ENCODE measurements at places on chromosomes 3 and 15.

DNA sequence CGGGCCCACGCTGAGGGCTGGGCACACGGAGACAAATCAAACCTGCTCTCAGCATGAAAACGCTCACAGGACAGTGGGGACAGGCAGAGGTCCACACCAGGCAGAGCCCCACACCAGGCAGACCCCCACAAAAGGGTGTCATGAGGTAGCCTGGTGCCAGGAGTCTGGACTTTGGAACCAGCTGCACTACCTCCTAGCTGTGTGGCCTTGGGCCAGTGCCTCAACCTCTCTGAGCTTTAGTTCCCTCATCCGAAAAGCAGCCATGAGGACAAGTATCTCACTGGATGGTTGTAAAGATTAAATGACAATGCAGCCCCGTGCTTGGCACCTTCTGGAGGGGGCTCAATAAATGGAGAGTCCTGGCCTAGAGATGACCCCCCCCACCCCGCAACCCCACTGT, 16.5 kb upstream of the CRABP1 start:
- no peak for DNase-seq

GRCh38 chr3:69817988-69818387, 78.7 kb downstream of the MITF start:
- DNase-seq: no peak

DNA sequence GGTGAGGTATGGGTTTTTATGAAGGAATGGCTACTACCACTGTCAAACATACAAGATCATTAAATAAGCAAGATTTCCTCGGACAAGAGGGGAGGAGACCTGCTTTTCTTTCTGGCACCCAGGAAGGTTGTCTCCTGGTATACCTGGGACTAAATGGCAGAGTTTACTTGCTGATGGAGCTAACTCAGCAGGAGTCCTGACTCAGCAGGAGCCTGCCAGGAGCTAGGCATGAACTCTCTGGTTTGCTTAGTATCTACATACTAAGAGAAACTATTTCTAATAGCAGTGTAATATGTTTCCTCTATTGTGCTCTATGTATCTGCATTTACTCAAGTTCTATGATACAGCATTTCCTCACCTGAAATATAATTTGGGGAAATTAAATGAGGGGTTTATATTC, 404.2 kb downstream of the RSL24D1 start:
- DNase-seq: no peak

DNA sequence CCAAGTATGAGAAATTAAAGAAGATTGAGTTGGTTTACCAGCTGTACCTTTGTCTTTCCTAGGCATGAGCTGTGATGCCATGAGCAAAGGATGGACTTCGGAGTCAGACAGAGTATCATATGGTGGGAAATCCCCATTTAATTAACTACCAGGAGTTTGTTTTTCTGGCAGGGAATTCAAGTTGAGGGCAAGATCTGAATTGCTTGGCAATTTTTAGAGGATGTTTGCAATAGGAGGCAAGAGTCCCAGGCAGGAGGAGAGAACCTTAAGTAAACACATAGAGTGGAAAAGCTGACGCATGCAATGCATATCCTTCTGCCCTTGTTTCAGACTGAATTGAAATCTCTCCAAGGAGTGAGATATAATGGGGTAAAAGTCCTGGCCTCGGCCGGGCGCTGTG, 569.7 kb upstream of the MDFIC2 start:
- DNase-seq: no peak

GRCh38 chr3:70176224-70176623, 136.2 kb downstream of the MDFIC2 start:
- DNase-seq: no peak

DNA sequence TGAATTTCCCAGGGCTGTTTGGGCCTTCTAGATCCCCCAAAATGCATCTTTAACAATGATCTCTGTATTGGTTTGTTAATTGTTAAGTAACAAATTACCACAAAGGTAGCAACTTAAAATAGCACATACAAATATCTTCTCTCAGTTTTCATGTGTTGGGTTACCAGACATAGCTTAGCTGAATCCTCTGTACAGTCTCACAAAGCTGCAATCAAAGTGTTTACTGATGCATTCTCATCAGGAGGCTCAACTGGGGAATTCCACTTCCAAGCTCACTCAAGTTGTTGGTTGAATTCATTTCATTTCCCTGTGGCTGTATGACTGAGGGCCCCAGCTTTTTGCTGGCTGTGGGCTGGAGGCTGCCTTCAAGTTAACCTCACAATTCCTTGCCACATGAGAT, 297.6 kb downstream of the RPLP1 start:
- DNase-seq: no peak

GRCh38 chr3:23739536-23739935, 66.2 kb upstream of the UBE2E1 start:
- DNase-seq: no peak

DNA sequence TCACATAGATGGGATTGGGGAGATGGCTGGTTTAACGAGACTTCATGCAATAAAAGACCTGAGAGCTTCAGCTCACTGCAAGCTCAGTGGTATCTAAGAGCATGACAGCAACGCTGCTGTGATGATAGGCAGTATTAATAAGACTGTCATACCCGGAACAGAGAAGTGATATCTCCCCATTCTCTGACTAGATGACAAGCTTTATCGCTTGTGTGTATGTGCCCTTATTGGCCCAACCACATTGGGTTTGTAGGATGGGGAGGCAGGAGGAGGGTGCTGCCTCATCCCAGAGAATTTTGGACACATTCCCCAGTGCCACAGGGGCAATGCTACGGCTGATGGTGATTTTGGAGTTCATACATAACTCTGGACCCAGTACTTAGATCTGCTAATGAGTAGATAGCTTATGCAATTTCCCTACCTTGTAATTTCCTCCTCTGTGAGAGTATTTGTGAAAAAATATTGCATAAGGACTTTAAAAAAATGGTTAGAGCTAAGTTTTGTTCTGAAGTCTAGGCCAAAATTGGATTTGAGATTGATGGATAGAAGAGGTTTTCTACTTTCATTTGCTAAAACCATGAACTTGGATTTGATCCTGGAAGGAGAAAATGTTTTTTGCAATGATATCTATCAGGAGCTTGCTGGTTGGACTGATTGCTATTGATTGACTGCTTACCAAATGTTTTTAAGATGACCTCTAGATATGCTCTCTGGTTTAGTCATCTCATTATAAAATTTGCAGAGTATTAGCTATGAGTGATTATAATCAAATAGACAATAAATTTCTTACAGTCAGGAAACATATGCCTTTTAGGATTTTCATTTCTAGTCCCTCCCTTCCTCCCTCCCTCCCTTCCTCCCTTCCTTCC, 14.0 kb upstream of the TMEM212 start:
- DNase-seq: no peak

- no peak for DNase-seq
These were observed 108.4 kb upstream of the VEPH1 start for GRCh38 chr3:157611536-157612076.

- DNase-seq: no peak
These were observed 3.4 kb downstream of the FYCO1 start for GRCh38 chr3:45992133-45992729.

DNA sequence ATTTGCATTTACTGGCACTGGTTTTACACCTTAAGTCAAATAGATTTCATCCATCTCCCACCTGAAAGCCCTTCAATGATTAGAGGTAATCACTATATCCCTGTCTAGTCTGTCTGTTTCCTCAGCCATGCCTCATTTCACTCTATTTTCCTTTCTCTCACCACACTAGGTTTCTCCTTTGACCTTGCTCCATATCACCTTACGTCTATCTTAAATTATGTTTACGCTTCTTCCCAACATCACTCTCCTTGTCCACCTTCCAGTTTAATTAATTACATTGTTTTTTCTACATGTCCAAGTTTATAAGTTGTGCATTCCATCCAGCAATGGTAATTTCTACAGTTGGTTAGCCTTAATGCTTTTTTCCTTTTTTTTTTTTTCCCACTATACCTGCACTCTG, 396.7 kb upstream of the PDZRN3 start:
- no peak for DNase-seq

GRCh38 chr3:11705049-11705448, 61.3 kb upstream of the VGLL4 start:
- no peak for DNase-seq

GRCh38 chr3:88149101-88149508, 654 bp upstream of the C3orf38 start:
- DNase-seq: no peak

DNA sequence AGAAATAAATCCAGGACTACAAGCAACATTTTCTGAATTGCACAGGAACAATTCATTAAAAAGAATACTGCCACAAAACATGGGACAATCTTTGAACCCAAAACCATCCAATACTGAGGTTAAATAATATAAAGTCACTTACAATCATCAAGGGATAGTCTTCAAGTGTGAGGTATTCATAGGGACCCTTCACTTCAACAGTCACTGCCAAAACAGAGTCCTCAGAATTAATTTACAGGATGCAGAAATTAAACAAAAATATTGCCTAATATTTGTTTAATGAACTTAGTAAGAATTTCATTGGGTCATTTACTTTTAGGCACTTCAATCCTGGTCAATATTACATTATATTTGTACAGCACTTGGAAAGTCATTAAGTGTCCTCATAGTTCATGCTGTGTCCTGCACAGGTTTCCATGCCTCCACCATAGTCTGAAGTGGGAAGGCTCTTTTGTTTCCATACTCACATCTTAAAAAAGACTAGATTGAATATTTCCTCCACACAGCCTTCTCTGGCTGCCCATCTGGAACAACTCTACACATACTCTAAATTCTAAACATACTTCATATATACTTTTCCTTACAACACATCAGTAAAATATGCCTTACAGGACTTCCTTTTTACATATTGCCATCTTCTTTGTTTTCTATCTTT, 31.6 kb upstream of the VPS39 start:
- DNase-seq: no peak

DNA sequence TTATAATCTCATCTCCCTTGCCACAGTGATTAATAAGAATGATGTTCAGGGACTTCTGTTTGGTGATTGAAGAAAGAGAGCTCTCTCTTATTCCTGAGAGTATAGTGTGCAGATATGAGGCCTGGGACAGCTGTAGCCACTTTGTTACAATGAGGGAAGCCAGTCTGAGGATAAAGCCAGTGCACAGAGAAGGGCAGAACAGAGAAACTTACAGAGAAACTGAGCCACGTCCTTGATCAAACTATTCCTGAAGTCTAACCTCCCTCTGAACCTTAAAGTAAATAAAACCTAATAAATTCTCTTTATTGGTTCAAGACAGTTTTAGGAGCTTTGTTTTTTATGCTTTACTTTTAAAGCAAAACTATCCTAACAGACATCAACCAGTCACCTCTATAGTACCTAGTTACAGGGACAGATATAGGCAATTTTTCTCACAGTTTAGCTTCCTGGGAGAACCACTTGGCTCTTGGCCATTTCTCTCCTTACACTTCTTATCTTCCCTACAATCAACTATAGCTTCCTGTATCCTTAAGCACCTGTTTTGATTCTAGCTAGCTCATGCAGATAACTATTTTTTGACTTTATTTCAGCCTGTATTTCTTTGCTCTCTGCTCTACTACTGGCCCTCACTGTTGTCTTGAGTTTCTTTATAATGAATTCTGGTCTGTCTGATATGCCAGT, 284.4 kb downstream of the SHQ1 start:
- DNase-seq: no peak

- DNase-seq: no peak
These were observed 4.4 kb downstream of the PAK6 start for GRCh38 chr15:40243126-40243810.

DNA sequence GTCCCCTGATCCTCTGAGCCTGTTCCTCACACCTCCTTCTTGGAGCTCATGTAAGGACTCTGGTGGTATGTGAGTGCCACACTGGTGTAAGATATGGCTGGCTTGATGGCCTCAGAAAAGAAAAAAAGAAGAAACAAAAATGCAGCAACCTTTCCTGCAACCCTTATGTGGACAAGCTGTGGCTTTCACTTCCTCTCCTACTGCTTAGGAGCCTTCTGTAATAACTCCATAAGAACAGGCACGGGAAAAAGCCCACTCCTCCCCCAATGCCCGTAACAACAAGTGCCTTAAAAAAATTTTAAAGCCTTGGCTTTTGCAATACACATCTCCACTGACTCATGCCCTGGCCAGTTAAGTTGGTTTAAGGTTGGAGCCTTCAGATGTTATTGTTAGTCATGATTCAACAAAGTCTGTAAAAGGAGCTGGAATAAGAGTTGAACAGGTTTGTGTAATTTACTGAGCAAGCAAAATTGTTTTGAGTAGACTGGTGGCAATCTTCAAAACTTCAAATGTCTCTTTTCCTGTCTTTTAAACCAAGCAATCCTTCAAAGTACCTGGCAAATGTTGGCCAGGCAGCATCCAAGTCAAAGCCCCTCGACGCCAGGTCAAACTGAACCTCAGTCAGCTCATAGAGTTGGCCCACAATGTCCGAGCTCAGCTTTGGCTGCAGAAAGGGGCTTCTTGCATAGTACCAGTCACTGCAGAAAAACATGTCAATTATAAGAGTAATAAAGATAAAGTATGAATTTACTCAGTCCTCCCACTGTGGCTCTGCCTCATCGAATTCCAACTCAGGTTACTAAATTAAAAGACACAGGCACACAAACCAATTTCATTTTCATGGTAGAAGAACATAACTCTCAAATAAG, 22.9 kb downstream of the FYCO1 start:
- DNase-seq: no peak

All from neuronal stem cell (in vitro differentiated cells).